ENCODE measurements at places on chromosomes 3 and 15.

DNA sequence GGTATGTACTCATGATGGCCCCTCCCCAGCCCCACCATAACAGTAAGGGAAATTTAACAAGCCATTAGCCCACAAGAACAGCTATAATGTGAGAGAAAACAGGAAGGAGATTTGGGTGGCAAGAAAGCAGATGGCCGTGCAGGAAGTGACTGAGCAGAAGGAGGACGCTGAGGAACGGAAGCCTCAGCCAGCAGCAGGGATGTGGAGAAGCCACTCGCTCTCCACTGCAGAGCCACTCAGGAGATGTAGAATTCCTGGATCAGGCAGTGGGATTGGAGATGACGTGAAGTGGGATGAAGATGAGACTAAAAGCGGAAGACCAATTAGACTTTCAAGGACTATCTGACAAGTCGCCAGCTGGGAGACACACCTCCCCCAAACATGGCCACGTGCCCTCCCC lies 31.2 kb downstream of the PRR23E start:
- DNase-seq, result no peak

GRCh38 chr3:34268032-34268709 lies 469.7 kb downstream of the PDCD6IP start:
- no peak for DNase-seq

DNA sequence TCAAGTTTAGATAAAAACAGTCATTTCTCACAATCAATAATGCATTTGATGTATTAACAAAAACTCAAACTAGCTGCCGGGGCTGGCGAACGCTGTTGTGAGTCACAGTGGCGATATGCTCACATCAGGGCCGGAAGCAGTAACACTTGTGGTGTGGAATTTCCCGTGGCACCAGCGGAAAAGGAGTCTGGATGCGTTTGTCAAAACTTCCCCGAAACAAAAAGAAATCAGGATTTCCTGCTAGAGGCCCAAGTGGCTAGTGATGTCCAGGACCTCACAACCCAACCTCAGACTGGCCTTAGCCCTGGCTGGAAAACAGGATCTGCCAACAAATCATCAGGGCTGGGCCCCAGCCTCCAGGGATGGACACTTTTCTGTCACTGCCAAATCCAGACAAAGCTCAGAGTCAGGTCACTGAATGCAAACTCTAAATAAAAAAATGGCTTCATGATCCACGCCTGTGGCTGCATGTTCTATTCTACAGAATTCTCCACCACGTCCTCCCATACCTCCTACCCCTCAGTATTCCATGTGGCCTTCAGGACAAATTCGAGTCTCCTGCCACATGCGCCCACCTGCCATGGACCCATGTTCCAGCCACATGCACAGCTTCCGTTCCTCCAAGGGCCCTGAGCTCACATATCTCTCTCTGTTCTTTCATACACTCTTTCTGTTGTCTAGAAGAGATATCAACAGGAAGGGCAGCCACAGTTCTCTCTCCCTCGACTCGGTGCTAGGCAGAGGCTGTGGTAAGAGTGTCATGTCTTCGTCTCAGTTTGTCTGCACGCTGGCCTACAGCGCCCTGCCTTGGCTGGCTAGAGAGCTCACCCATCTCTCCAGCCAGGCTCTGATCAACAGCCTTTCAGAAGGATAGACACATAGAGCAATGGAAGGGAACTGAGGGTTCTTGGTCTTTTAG lies 35.4 kb downstream of the EHD4 start:
- DNase-seq, result no peak

DNA sequence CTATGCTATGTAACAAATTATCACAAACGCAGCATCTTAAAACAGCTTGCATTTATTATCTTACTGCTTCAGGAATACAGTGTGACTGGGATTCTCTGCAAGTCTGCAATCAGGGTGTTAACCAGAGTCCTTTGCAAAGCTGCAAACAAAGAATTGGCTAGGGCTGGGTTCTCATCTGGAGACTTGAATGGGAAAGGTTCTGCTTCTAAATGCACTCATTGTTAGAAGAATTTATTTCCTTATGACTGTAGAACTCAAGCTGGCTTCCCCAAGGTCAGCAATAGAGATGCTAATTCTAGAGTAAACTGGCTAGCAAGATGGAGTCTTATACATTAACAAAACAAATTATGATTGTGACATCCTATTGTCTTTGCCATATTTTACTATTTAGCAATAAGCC lies 673.7 kb downstream of the DIPK2A start:
- no peak for DNase-seq

- DNase-seq, result no peak
Observed at GRCh38 chr3:12231431-12231830, 57.4 kb upstream of the PPARG start.

GRCh38 chr3:43353393-43353792 lies 67.1 kb downstream of the SNRK start:
- DNase-seq, result no peak

GRCh38 chr3:72373139-72373538 lies 475.1 kb downstream of the SHQ1 start:
- no peak for DNase-seq

DNA sequence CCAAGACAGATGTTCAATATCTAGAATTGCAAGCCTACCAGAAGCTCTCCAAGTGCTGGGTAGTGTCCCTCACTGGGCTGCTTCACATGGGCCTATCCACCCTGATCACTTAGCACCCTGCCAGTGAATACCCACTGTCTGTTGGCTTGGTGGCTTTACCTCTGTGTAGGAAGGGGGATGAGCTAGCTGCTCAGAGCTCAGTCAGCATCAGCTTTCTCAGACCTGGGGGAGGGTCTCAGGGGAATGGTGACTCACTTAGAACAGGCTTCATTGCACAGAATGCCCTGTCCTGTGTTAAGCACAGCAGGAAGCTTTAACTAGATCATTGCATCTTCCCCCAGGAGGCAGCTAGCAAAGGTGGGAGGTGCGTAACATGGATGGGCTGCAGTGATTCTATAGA lies 209.8 kb downstream of the PDCD6IP start:
- DNase-seq, result no peak

DNA sequence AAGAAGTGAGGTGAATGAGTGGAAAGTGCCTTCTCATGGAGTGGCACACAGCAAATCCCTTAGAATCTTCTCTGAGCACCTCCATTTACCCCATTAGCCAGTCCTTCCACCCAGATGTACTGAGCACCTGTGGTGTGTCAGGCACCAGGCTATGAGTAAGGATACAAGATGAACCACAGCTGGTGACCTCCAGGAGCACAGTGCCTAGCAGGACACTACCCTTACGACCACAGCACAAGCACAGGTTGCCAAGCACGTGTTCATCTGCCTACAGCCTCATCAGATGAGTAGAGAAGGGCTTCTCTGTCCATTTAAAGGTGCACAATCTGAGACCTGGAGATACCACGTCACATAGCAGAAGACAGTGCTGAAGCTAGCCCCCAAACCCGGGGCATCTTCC lies 6.2 kb downstream of the MYLK start:
- DNase-seq, result no peak

DNA sequence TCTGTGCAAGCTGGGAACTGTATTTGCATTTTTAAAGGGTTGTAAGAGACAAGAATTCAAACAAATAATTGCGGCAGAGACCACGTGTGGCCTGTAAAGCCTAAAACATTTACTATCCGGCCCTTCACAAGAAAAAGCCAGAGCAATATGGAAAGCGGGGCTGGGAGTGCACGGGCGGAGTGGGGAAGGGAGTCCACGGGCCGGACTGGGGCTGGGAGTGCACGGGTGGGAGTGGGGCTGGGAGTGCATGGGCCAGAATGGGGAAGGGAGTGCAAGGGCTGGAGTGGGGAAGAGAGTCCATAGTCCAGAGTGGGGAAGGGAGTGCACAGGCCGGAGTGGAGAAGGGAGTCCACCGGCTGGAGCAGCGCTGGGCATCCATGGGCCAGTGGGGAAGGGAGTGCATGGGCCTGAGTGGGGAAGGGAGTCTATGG lies 41.2 kb downstream of the KLF15 start:
- DNase-seq, result no peak

GRCh38 chr3:167983583-167983982 lies 112.1 kb downstream of the GOLIM4 start:
- no peak for DNase-seq

DNA sequence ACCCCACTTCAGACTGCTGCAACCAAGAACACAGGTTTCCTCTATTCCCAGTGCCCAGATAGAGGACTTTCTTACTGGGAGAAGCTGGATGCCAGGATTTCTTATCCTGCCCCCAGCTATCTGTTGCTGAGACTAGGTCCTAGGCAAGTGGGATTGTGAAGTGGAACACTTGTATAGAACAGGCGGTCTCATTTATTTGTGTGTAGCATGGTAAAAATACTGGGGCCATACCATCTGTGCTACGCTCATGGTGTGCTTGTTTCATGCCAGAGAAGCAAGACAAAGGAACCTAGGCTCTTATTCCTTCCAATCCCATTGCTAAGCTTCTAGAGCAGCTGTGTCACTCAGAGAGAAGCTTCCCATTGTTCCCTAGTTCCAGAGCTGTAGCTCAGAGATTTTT lies 191.5 kb upstream of the EPHA6 start:
- no peak for DNase-seq

DNA sequence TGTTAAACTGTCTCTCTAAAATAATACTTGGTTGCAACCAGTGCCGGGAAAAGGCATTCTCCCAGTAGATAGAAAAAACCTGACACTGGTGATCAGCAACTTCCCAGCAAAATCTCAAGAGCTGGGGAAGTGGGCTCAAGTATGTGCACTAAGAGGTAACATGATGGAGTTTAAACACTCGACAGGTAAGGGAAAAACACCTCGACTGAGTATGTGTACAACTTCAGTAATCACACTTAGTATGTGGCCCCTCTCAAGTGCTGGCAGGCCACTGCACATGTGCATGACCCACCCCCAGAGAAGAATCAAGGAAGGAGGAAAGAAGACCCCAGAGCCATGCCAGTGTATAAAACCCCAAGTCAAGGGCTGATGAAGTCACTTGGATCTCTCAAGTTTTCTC lies 27.4 kb downstream of the SPESP1 start:
- no peak for DNase-seq

GRCh38 chr15:77546050-77546501 lies 86.6 kb downstream of the LINGO1 start:
- DNase-seq, result no peak

DNA sequence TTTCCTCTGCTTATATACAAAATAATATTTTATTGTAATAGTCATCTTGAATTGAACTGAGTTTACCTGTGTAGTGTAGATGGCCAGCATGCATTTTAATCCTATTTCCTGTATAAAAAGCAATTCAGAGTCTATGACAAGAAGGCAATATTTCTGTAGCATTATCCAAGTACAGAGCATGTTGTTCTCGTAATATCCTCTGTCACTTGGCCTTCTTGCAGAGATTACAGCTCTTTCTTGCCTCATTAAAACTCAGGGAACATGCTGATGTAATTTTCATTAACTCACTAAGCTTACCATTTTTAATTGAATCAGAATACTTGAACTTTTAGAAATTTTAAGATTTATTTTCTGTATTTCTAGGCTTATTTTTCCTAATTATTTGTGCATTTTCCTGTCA lies 203.3 kb upstream of the AGTR1 start:
- no peak for DNase-seq

- DNase-seq, result no peak
Observed at GRCh38 chr15:59380902-59381610, 8.4 kb upstream of the MYO1E start.

GRCh38 chr3:181920409-181920808 lies 208.7 kb downstream of the SOX2 start:
- no peak for DNase-seq

DNA sequence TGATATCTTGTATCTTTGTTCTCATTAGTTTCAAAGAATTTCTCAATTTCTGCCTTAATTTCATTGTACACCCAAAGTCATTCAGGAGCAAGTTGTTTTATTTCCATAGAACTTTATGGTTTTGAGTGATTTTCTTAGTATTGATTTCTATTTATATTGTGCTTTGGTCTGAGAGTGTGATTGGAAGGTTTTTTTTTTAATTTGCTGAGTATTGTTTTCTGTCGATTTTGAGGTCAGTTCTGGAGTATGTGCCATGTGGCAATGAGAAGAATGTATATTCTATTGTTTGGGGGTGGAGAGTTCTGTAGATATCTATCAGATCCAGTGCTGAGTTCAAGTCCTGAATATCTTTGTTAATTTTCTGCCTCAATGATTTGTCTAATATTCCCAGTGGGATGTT lies 138.4 kb downstream of the MOBP start:
- no peak for DNase-seq

DNA sequence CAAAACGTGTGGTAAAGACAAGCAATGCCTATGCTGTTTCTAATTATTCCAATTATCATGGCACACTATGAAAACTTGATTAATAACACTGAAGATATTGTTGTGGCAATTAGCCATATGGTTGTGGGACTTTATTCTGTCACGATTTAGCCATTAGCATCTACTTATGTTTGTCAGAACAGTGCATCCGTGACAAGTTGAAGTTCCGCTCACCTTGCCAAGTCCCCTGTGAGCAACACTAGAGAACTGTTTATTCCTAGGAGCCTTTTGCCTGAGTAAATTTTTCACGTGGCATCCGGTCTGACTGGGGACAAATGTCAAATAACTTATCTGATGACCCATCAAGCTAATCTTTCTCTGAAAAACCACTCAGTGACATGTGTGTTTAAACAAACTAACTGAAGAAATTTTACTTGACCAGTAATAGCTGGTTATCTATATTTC lies 403.3 kb downstream of the TBC1D5 start:
- DNase-seq, result no peak

GRCh38 chr3:125386811-125387210 lies 11.7 kb upstream of the ZNF148 start:
- DNase-seq, result no peak

DNA sequence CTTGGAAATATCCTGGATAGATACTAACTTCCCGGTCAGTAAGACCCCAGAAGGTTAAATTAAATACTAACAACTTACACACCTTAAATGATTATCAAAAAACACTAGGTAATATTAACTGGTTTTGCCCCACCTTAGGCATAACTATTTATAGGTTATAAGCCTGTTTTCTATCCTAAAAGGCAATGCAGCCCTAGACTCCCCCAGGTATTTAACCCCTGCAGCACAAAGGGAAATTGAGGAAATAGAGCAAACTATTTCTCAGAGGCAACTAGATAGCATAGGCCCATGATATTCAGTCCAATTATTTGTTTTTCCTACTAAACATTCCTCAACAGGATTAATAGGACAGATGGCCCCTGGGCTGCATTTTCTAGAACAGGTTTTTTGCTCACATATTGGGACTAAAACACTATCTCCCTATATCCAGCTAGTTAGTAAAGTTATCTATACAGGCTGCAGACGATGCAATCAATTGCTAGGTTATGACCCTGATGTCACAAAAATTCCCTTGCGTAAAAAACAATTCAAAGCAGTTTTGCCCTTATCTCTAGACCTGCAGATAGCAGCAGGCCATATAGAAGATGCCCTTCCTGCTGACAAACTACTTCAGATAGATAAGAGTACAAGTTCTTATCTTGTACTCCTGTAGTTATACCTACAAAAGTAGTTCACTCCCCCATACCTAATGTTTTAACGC lies 221.3 kb downstream of the DTWD1 start:
- DNase-seq, result no peak
